ENCODE measurements at places on chromosomes 12 and 14.

GRCh38 chr14:51852541-51852940, 7.9 kb upstream of the GNG2 start:
- DNase-seq: no peak

GRCh38 chr12:77387214-77387613, 321.8 kb upstream of the E2F7 start:
- no peak for DNase-seq

- DNase-seq: no peak
These were observed 84.9 kb downstream of the ASCL4 start for GRCh38 chr12:107859367-107859766.

- no peak for DNase-seq
These were observed 55.6 kb upstream of the DIO2 start for GRCh38 chr14:80266930-80267329.

DNA sequence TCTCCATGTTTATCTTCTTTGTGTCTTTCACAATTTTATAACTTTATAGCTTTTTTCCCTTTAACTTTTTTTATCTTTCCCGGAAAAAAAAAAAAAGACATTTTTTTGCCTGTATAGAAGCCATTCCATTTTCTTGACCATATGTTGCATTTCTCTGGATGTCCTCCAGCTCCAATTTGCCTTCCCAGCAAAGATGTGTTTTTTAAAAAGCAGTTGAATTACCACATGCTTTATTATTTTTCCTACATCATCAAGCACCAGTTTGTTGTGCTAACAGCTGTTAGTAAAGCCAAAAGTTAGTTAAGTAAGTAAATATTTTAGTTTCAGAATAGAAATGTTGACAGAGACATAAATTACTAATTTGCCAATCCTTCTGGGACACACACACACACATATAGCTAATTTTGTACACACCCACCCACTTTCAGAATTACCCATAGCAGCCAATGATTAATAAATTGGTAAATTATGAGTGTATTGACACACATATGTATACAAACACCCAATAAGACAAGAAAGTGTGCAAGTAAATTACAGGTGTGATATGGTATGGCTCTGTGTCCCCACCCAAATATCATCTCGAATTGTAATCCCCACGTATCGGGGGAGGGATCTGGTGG, 118.3 kb downstream of the SLC38A6 start:
- DNase-seq: no peak

DNA sequence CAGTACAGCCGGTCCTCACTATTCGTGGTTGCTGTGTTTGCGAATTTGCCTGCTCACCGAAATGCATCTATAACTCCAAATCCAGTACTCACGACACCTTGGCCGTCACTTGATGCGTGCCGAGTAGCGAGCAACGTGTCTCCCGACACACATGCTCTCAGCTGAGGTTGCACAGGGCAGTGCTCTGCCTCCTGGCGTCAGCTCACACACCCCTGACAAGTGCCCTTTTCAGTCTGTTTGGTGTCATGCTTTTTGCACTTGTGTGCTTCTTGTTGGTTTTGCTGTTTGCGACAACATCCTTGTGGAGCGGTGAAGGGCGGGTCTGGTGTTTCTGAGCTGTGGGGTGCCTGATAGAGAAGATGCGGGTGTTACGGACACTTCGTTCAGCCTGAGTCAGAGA, 110.4 kb upstream of the RFLNA start:
- DNase-seq: no peak

- DNase-seq: no peak
These were observed 1395.1 kb downstream of the LRFN5 start for GRCh38 chr14:43001731-43002130.

GRCh38 chr14:34662561-34663088, 32.7 kb upstream of the SNX6 start:
- DNase-seq: no peak

GRCh38 chr12:116104167-116104767, 173.2 kb downstream of the MED13L start:
- no peak for DNase-seq

DNA sequence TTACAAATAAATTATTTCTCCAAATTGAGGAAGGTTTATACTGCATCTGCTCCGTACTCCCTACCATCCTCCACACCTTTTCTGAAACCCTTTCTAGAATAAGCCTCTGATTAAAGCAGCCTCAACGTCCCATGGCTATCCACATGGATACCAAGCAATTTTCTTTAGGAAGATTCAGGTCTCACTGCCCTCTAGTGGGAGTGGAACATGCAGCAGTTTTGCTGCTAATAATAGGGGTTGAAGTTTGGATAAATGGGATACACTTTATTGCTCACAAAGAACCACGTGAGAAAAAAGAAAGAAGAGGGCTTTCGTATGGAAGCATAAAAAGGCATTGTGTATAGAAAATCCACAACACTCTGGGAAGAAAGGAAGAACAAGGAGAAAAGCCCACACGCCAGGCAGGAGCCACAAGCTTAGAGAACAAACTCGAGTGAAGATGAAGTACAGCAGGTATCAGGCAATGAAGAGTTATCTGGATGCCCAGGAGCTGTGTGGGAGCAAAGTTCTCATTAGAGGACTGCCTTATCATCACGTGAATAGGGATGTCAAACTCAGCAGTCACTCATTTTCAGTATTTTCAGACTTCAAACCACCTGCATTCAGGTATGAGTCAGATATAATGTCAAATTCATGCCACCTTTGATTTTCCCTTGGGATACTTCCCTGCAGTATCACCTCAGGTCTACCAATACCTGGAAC, 45.8 kb downstream of the CCER1 start:
- DNase-seq: no peak

- no peak for DNase-seq
These were observed 873 bp downstream of the PLXNC1 start for GRCh38 chr12:94149119-94149780.

GRCh38 chr12:123815968-123816367, 53.9 kb downstream of the DNAH10 start:
- no peak for DNase-seq
